ENCODE measurements at places on chromosomes 2 and 18.

- no peak for DNase-seq
Measured at GRCh38 chr2:150234787-150235446, 252.6 kb downstream of the RND3 start.

- no peak for DNase-seq
Measured at GRCh38 chr2:43792653-43793052, 18.8 kb downstream of the DYNC2LI1 start.

DNA sequence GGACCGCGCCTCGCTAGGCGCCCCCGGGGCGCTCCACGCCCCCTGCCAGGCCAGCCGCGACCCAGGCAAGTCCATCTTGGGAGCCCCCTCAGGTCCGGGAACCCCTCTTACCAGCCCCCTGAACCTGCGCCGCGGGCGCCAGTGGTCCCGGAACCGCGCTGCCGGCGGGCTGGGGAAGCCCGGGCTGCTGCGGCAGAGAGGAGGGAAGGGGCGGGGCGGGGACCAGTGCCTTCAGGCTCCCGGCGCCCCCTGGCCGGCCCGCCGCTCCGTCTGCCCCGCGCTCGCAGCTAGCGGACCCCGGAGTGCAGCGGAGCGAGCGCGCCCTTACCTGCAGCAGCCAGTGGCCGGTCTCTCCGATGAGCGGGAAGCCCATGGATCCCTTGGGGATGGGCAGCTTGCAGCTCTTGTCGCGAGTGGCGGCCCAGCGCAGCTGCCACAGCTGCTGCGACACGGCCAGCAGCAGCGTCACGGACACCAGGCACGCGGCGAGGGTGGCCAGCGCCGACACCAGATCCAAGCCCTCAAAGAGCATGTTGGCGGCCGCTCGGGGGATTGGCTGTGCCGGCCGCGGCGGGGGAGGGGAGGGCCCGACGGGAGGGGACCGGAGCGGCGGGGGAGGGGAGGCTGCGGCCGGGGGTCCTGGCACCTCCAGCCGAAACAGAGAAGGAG lies at the start of gene CYP26B1:
Gene CYP26B1 (minus strand): TSS at position 560 of the 669 bp plus-strand sequence. CDS start 28 bp downstream, at position 532.
- peak; percentile 10 for DNase-seq

- no peak for DNase-seq
Measured at GRCh38 chr2:215535741-215536140, 99.9 kb upstream of the FN1 start.

DNA sequence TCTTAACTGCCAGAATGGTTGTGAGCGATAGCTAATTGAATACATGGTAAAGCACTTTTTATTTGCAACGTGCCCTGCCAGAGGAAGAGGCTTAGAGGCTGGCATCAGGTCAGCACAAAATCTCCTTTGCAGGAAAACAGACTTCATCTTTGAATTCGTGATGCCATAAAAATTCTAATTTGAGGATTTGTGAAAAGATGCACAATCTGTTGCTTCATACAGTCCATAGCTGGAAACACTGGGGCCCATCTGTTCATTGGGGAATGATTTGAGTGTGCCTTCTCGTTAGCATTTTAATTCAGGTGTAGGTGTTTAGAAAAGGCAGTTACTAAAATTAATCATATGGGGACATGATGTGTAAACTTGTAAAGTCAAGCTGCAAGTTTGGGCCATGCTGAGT lies 876.0 kb downstream of the SLC4A3 start:
- no peak for DNase-seq
